ENCODE measurements at places on chromosomes 7 and 10.

DNA sequence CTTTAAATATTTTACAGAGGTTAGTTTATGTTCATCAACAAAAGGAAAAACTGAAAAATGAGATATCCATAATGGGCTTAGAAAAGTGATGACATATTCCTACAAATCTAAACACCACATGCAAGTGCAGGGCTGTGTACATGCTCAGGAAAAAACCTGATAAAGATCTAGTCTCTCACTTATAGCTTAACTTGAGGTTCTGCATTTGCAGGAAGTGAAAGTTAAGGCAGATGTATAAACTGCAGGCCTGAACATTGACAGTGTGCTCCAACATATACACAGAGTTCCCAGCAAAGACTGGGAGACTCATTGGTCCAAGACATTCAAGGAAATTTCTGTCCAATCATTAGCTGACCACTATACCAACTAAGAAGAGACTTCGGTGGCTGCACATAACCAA is 63.8 kb upstream of the RET start:
- no peak for DNase-seq

GRCh38 chr10:75335983-75336382 is 65.6 kb downstream of the ZNF503 start:
- DNase-seq: no peak

DNA sequence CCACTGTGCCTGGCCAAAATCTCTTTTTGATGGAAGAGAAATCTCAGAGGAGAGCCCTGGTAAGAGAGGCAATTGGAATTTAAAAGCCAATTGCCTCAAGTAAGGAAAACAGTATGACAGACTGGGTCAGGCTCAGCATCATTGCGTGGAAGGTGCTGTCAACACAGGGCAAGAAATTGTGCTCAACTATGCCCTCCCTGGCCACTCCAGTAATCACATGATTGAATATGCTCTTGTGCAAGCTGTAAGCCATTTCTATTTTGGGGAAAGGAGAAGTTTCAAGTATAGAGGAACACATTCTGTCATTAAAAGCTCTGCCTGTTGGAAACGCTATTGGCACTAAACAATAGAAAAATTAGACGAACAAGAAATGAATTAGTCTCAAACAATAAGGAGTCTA is 1127.7 kb downstream of the REEP3 start:
- DNase-seq: no peak

DNA sequence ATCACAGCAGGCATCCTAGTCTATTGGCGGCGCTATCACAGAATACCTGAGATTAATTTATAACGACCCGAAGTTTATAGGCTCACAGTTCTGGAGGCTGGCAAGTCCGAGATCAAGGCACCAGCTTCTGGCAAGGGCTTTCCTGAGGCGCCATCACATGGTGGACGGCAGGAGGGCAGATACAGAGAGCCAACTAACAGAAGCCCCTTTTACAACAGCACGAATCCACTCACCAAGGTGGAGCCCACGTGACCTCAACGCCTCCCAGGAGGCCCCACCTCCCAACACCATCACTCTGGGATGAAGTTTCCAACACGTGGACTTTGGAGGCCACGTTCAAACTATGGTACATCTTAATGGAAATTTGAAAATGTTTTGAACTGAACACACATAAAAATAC is 255.3 kb downstream of the ELFN1 start:
- DNase-seq: no peak

- DNase-seq: no peak
These were observed 766.0 kb upstream of the POT1 start for GRCh38 chr7:125695626-125696025.

DNA sequence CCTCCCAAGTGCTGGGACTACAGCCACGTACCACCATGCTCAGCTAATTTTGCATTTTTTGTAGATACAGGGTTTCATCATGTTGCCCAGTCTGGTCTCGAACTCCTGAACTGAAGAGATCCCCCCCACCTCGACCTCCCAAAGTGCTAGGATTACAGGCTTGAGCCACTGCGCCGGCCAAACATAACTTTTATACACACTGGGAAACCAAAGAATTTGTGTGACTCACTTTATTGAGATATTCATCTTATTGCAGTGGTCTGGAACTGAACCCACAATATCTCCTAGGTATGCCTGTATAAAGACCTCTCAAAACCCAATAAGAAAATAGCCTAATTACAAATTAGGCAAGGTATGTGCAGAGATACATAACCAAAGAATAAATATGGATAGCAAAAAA is 182.6 kb upstream of the FEZF1 start:
- DNase-seq: no peak

DNA sequence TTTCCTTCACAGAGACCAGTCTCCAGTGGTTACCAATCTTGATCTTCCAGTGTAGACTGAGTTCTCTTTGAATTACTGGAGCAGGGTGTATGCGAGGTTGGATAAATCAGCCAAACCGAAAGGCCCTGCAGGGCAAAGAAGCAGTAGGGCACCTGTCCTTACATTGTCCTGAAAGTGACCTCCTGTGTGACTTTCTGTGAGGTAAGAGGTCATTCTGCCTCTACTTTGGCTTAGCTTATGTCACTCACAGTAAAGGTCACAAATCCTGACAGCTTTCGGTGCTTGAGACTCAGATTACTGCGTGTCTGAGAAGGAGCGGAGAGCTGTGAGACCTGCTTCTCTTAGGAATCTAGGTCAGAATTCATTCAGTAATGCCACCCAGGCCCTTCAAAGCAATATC is 252.7 kb upstream of the ETV1 start:
- no peak for DNase-seq

DNA sequence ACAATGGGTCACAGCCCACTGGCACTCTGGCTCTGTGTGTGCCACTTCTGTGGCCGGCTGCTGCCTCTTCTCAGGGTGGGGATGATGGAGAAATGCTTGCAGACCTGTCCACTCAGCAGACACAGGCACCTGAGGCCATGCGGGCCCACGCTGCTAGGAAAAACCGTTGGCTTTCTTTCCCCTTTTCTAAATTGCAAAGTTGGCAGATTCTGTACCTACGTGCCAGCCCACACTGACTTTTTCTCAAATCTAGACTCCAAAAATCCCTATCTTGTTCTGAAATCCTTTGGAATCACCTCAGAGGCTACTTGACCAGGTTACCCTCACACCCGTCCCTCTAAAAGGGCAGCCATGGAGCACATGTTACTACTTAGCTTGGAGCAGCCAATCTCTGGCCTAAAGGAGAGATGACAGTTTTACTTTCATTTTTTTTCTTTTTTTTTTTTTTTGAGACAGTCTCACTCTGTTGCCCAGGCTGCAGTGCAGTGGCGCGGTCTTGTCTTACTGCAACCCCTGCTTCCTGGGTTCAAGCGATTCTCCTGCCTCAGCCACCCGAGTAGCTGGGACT is 99.4 kb downstream of the RNF216 start:
- DNase-seq: no peak

Data from fibroblast of skin of left biceps (primary cell).